ENCODE measurements at places on chromosomes 5 and 9.

- no peak for DNase-seq
Measured at GRCh38 chr9:6551136-6551535, 94.4 kb downstream of the GLDC start.

DNA sequence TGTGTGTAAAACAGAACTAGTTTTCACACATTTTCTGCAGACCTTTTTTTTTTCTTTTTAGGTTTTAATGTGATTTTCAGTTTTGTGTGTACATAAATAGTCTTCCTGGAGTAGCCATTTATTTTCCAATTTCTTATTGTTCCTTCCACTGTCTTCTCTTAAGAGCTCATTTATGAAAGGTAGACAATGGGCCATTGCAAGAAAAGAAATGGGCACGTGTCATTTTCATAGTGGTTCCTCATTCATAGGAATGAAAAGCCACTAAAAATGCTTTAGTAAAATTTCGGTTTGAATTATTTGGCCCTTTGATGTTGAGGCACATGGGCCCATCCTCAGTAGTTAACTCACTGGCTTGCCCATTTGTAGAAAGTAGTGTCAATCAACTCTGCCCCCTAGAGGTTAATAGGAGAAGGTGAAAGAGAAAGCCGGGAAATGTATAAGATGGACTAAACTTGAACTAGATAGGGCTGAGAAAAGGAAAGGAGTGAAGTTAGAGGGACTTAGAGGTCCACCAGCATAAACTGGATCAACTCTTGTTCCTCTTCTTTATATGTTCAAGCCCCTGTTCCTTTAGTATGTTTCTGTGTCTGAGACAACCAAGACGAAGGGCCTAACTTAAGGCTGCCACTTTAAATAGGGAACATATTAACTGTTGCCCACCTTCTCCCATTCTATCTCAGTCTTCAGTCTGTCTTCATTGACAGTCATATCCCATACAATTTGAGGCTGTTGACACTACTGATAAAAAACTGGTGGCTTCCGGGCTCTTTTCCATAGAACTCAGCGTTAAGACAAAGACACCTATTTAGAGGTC, 72.6 kb downstream of the SMARCA2 start:
- peak; percentile 69 for DNase-seq

GRCh38 chr5:82417776-82418607, 139.8 kb upstream of the RPS23 start:
- peak; percentile 17 for DNase-seq

DNA sequence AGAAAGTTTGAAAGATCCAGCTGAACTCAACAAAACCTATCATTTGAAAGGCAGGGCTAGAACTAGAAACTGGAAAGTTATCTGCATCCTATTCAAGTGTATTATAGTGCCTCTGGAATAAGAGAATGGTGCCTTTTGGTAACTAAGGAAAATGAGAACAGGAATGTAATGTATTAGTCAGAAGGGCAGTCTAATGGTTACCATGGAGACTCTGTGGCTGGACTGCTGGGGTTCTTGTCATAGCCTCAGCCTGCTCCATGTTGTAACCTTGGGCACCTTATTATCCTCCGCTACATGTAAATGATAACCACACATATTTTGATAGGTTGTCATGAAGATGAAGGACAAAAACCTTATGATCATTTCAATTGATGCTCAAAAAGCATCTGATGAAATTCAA, 24.6 kb upstream of the IFNB1 start:
- no peak for DNase-seq

DNA sequence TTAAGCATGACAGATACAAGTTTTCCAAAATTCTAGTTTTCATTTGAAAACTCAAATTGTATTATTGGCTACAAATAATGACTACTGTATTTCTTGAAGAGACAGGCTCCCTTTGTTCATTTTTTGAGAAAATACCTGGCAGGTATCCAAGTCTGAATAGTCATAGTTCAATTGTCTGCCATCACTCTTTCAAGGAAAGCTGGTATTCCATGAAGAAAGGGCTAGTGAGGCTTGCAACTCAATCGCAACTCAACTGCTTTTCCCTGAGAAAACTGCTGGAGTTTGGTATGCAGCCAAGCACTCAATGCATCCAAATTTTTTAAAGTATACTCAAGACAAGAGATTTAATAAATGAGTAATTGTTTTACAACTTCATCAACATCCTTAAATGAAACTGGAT, 61.4 kb upstream of the TRIO start:
- no peak for DNase-seq

- DNase-seq: no peak
Measured at GRCh38 chr5:32934529-32934928, 223.4 kb downstream of the NPR3 start.

DNA sequence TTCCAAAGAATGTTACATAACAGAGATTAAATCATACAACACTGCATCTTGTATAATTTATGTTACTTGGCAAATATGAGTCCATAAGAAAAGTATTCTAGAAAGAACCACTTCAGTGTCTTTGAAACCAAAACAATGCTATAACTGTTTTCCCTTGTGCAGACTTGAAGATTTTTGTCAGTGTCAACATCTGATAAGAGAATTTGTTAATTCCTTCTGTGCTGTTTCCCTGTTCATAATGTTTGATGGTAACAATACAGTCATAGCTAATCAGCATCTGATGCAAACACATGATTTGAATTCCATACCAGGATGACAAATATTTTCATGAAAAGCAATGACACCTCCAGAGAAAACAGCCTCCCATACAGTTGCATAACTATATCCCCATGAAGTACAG, 306.8 kb downstream of the SEMA5A start:
- no peak for DNase-seq

GRCh38 chr9:132126680-132127236, 35.1 kb upstream of the NTNG2 start:
- DNase-seq: no peak

- DNase-seq: peak; percentile 73
Measured at GRCh38 chr5:73859696-73860095, 233.7 kb downstream of the ARHGEF28 start.

DNA sequence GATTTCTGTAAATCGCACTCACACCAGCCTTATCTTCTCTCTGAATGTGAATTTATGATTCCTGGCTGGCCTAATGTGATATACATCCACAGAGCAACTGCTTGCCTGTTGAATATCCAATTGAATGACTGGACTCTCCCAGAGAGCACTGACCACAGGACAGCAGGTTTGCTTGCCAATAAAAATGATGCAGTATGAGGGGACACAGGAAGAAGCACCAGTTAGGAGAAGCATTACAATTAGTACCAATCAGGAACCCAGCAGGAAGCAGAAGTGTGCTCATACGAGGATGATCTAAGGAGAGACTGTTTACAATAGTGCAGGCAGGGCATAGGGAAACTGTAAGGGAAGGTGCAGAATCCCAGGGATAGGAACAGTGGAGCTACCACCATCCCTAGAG, 127.2 kb upstream of the ZNF366 start:
- DNase-seq: peak; percentile 8

- DNase-seq: no peak
Measured at GRCh38 chr5:142641711-142642110, 44.2 kb downstream of the FGF1 start.

DNA sequence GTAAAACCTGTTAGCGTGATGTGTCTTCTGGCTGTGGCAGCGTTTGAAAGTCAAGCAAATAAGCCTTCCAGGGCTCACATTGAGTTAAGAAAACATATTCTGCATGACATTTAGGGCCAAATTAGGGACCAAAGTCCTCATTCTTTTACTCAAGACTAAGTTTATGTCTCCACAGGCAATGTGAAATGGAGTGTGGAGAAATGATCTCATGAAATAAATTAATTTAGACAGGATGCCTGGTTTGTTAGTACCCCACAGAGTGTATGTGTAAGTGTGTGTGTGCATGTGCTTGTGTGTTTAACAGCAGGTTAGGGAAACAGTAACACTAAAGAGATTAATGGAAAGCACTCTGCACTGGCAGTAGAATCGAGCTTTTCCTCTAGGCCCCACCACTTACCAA, 82.9 kb upstream of the SNX2 start:
- no peak for DNase-seq

- peak; percentile 82 for DNase-seq
Measured at GRCh38 chr5:150209099-150209635, 19.3 kb downstream of the SLC6A7 start.

GRCh38 chr5:74409166-74409706, 231.3 kb downstream of the ENC1 start:
- no peak for DNase-seq

DNA sequence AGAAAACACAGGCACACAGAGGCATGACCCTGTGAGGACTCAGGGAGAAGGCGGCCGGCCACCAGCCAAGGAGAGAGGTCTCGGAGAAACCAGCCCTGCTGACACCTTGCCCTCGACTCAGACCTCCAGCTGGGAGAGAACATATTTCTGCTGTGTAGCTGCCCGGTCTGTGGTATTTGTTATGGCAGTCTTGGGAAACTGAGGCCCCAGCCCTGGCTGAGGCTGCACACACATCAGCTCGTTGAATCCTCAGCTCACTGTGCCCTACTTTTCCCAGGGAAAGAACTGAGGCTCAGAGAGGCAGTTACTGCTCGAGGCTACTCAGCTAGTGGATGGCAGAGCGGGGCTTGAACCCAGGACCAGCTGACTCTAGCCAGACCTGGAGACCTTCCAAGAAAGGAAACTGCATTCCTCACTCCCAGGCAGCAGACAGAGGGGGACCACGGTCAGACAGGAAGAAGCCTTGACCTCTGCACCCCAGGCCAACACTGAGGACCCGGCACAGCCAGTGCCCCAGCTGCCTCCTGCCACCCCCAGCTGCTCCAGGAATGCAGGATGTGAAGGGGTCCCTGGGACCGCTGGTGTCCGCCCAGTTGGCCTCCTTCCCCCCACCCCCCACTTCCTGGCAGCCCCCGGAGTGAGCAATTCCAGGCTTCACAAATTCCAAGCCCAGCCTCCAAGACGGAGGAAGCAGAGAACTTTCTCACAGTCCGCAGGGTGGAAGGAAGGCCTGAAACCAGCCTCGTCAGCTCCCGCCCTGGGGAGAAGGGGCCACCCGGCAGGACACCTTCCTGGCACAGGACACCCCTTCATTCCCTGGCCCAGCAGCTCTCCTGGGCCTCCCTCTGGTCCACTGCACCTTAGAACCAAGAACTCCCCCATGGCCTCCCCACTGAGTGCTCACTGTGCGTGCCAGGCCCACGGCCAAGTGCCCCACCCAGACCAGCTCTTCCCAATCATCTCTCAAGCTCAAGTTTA, 69.9 kb downstream of the LRSAM1 start:
- DNase-seq: peak; percentile 38

GRCh38 chr5:163889369-163889768, 383.9 kb downstream of the MAT2B start:
- DNase-seq: no peak

- peak; percentile 48 for DNase-seq
Measured at GRCh38 chr5:136023958-136024541, 4.7 kb upstream of the TGFBI start.

- DNase-seq: no peak
Measured at GRCh38 chr9:27836661-27837401, 263.6 kb upstream of the C9orf72 start.

DNA sequence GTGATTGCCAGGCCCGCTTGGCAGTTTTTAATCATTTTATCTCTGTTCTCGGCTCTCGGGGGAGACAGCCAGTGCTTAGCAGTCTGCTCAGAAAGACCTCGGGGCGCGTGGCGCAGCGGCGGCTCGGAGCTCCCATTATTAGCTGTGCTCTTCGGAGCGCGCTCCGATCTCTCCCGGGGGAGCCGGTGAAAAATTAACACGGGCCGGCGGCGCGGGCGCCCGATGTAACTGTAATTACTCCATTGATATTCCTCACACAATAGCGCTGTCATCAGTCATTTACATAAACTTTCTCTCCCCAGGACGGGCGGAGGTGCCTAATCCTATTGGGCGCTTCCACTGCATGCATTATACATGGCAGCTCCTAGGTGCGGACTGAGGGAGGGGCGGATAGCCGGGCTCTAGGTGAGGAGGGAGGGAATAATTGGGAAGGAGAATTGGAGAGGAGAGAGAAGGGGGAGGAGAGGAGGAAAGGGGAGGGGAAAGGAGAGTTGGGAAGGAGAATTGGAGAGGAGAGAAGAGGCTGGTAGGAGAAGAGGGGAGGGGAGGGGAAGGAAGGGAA, 24.9 kb downstream of the LMX1B start:
- no peak for DNase-seq

DNA sequence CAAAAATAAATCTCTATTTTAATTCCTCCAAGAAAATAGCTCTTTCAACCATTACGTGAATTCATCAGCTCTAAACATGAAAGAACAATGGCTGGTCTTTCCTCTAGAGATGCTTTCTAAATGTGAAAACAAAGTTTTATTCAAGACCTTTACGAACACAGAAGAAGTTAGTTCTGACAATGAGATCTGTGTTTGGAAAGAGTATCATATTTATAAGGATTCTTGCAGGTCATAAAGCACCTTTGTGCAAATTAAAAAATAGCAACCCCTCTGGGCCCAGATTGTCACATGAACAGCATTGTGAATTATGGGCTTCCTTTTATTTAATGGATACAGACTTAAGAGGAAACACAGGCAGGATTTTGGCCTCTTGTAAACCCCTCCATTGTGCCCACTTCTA, 17.7 kb upstream of the FTMT start:
- no peak for DNase-seq

Data from suppressor macrophage (primary cell).